Activated T-cell treated with anti-CD3 and anti-CD28 coated beads, Interleukin-2, amount 50 U/mL, for 1 hour (primary cell): ENCODE measurements at places on chromosomes 7 and 10.

- no peak for DNase-seq
These were observed 12.2 kb upstream of the HYCC1 start for GRCh38 chr7:23026164-23026563.

- DNase-seq: no peak
These were observed 81.3 kb upstream of the CUX1 start for GRCh38 chr7:101736084-101736483.

DNA sequence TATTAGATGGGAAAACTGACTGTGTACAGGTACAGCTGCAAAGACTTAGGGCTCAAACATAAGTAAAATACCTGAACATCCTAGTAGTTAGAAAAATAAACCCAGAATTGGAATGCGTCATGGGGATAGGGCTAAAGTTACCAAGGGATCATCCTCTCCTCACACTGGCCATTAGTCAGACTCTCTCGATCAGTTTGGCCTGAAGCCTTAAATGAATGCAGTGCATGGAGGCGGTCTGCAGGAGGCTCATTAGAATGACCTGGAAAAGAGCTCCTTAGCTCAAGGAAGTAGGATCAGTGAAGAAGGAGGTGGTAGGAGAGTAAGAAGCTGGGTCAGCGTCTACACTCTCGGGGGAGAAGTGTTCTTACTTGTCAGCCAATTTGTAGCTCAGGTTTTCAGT is 35.3 kb downstream of the DENND2A start:
- no peak for DNase-seq

DNA sequence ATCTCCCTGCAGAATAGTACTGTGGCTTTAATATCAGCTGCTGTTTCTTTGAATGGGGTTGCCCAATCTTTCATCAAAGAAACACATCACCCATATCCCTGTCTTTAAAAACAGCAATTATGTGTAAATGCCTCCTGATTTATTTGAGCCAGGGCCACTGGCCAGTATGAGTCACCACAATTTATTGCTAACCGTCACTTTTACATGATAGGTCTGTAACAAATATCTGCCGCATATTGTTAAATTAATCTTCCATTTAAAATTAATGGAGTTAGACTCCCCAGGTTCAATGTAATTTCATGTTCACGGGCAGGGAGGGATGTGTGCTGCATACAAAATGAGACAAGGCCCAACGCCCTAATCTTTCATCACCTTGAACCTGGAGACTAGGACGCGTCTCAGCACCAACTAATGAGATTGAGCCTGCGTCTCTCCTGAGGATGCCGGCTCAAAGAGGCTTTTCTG is 673.4 kb downstream of the AUTS2 start:
- DNase-seq: no peak

DNA sequence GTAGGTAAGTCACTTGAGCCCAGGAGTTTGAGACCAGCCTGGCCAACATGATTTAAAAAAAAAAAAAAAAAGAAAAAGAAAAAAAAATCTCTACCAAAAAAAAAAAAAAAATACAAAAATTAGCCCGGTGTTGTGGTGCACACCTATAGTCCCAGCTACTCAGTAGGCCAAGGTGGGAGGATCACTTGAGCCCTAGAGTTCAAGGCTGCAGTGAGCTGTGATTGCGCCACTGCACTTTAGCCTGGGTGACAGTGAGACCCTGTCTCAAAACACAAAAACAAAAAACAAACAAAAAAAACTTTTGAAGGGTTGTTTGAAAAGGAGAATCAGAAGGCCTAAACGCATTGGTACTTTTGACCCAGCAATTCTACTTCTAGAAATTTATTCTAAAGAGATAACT is 13.7 kb downstream of the TLL2 start:
- no peak for DNase-seq

- DNase-seq: no peak
These were observed 61.1 kb upstream of the IL6 start for GRCh38 chr7:22665923-22666322.

DNA sequence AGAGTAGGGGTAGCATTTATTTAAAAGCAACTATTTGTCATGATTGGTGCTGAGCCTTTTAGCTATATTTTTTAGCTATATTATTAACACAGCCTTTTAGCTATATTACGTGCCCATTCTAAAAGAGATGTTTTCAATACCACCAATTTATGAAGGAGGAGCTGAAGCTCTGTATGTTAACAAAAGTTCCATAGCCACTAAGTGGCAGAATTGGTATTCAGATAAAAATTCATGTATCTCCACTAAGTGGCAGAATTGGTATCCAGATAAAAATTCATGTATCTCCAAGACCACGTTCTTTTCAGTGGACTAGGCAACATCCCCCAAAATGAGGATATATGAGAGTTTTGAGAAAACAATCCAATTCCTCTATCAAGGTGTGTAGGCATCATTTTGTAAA is 268.6 kb downstream of the HGF start:
- no peak for DNase-seq
